Stimulated activated CD8-positive, alpha-beta memory T cell treated with anti-CD3 and anti-CD28 coated beads, Interleukin-2, amount 100 ng/mL, for 1 hour (primary cell): ENCODE measurements at places on chromosomes 6 and 20.

DNA sequence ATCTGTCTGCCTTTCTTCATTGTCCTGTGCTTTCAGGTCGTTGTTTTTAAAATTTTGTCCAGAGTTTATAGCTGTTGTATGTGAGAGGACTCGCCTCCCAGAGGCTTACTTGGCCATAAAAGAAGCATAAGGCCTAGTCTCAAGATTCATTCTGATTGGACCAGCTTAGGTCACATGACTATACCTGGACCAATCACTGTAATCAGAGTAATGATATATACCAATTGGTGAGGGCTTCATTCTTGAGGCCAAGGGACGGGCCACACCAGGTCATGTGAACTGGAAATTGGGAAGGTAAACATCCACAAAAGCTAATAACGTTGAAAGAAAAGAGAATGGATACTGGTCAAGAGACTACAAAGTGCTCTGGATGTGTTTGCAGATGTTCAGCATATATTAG is 141.4 kb upstream of the SULF2 start:
- no peak for DNase-seq

DNA sequence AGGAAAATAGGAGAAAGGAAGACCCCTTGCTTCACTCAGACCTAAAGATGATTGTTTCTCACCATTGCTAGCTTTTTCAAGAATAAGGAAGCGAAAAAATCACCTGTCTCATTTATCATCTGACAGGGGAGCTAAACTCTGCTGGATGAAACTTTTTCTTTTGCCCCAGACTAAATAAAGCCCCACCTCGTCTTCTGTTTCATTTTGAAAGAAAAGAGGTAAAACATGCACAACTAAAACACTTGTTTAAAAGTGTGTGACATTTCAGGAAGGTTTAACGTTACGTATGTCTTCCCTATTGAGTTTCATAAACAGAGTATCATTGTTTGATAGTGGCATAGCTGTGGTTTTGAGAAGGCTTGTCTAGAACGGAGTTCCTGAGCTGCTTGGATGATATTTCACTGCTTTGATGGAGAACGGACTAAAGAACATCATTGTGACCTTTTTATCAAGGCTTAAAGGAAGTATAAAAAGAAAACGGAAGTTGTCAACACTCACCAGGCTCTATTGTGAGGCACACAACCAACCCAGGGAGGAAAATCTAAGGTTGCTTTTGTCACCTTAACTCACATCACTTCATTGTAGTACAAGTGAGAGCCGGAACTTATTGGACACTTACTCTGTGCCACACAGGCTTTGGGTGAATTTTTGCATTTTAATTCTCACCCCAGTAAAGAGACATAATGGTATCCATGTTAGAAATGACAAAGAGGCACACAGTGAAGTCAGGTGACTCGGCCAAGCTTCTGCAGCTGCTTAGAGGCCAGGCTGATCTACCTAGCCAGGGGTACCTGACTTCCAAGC is 29.5 kb downstream of the TSHZ2 start:
- DNase-seq = no peak

GRCh38 chr6:56759521-56759920 is 116.8 kb upstream of the DST start:
- no peak for DNase-seq

GRCh38 chr6:23181356-23182110 is 612.2 kb downstream of the HDGFL1 start:
- DNase-seq = no peak

GRCh38 chr6:126372626-126373025 is 32.7 kb downstream of the CENPW start:
- no peak for DNase-seq

DNA sequence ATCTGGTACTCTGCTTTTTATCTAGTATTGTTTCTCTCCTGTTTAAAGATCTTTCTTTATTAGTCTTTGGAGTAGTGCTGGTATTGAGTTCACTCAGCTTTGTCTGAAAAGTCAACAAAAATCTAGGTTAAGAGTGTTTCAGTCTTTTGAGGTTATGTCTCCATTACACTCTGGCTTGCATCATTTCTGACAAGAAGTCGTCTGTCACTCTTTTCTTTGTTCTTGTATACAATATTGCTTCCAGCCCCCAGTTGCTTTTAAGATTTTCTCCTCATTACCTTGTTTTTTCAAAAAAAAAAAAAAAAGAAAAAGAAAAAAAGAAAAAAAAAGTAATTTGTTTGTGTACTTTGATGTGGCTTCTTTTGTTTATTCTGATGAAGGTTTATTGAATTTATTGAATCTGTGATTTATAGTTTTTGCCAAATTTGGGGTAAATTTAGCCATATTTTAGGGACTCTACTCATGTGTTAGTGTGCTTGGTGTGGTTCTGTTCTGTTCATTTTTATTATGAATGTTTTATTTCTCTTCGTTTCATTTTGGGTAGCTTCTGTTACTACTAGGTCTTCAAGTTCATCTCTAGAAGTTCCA is 408.9 kb downstream of the CDKAL1 start:
- no peak for DNase-seq

GRCh38 chr6:48766349-48766748 is 655.4 kb upstream of the PTCHD4 start:
- DNase-seq = no peak

DNA sequence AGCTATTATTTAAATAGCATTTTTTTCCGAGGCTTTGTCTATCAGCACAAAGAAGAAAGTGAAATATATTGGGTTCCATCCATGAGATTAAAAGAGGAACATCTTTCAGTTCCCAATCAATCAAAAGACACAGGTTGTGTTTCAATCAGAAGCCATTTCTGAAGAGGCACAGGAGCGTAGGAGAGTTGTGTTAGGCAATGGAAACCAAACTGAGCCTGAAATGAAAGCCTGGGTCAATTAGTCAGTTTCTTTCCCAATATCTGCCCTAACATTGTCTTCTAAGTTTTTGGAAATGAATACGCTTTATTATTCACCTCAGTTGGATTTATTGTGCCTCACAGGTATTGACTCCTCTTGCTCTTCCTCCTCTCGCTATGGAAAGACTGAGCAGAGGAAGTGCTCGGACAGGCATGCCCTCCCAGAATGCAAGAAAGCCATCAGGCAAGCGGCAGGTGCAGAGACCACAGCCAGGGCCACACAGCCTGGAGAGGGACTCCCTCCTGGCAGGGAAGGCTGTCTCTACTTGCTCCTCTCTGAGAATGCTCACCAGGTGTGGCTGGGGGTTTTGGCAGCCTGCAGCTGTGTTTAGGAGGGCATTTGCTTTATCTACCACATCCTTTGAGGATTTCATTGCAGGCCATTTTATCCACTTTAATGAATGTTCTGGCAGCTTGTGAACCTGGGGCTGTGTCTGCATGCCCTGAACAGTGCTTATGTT is 100.8 kb upstream of the NEDD9 start:
- no peak for DNase-seq

- no peak for DNase-seq
Observed at GRCh38 chr6:151179321-151179720, 60.4 kb upstream of the AKAP12 start.

DNA sequence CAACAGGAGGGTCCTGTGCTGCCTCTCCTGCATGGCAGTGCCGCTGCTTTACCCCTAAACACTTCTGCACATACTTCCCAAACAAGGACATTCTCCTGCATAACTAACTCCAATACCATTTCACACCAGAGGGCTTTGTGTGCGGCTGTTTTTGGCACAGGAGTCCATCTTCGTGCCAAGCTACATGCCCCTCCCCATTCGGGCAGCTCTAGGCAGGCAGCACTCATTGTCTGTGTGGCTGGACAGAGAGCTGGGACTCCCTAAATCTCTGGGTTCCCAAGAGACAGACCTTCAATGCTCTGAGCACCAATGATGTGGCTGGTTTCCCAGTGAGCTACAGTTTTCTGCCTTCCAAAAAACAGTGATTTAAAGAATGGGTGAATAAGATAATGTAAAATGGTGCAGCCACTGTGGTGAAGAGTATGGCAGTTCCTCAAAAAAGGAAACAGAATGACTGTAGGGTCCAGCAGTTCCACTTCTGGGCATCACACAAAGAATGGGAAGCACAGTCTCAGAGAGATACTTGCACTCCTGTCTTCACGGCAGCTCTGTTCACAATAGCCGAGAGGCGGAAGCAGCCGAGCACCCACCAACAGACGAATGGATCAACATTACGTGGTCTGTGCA is 80.3 kb upstream of the DUSP22 start:
- no peak for DNase-seq

DNA sequence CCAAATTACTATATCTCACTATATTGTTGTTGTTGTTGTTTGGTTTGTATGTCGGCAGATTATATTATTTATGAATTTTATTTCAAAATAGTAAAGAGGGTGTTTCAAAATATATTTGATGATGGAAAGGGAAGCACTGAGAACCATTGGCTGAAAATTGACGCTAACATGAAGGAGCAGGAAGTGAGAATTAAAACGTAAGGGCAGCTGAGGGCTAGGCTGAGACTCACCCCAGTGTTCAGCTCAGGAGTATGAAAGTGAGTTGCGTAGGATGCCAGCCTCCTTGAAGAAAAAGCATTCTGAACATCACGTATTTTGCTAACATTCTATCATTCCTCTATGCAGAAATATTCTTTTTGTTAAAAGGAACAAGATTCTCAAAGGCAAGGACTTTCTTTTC is 10.7 kb upstream of the IPCEF1 start:
- DNase-seq = no peak

GRCh38 chr20:33724439-33725094 is 4.5 kb upstream of the PXMP4 start:
- no peak for DNase-seq
